OCI-LY7 (cell line): ENCODE measurements at places on chromosomes 5 and 9. TPM values are rescaled to one million over a fixed set of nuclear protein-coding genes. Genes with fewer than 3 reads are reported as not detected.

DNA sequence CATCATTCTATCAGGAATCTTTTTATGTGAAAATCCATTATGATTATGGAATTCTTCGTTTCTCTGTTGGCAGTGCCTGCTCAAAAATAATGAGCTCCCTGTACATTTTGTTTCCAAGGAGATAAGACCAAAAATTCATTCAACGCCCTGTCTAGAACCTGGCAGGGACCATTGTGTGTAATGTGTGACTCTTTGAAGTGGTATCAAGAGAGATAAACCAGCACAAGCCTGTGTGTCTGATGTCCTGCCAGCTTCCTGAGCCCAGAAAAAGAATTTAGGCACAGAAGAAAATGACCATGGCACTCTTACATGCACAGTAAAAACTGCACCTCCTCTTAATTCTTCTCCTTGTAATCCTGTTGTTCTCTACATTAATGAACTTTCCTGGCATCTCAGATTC is 177.4 kb downstream of the SAXO1 start:
- no peak for DNase-seq

DNA sequence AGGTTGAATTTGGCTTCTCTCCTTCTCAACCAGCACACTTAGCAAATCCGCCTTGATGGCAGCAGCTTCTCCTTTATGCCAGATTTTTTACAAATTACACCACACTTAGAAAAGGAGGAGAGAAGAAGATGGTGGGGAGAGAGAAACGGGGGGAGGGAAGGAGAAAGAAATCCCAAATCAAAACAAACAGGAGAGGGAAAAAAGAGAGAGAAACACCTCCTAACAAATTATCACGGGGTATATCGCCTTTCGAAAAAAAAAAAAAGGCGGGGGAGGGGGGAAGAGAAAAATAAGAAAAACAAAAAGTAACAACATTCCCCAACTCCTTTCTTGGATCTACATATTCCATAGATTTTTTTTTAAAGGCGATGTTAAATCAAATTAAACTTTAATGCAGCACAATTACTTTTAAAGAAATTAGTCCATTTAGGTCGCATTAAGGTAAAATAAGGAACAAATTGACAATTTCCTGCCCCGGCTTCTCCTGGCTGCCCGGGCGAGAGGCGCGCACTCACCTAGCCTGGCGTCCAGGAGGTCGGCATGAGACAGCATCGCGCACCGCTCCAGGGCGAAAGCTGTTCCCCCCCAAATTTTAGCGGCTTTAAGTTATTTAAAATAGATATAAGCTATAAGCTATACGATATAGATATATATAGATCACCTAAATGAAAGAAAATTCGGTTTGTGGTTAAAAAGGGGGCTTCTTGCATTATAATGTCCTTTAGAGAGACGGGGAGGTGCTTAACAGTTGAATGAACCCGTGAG is at the start of gene OTP:
TSS of gene OTP (minus strand) at position 716 of the 765 bp plus-strand sequence. CDS start at position 552, 164 bp downstream.
- no peak for DNase-seq

- DNase-seq, result no peak
Measured at GRCh38 chr9:132596200-132596599, 13.8 kb downstream of the BARHL1 start.

- DNase-seq, result no peak
Measured at GRCh38 chr5:3357291-3357690, 238.3 kb upstream of the IRX1 start.

The PDE8B gene
- total RNA-seq, result 0.21 and 0.50 TPM in 2 replicates

The SGCD gene
- total RNA-seq, result not detected in 2 replicates
